SJCRH30 (cell line): ENCODE measurements at places on chromosomes 4 and X. TPM values are rescaled to one million over a fixed set of nuclear protein-coding genes. Genes with fewer than 3 reads are reported as not detected.
A peak's percentile ranks its signal among the peaks of the same experiment; 100 is the strongest.

DNA sequence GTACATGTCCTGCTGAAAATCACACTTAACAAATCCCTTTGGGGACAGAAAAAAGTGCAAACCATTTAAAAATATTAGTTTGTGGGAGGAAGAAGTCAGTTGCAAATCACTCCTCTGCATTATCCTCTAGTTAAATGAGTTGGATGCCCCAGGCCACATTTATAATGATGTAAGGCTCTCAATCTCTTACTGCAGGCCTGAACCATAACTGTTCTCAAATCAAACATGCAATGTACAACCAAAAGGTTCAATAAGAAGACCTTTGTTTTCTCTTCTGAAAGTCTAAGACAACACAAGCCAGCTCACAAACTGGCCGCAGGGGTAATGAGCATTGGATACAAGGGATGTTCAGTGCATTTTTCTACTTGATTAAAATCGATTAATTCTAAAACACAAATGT lies 39.7 kb downstream of the IGFBP7 start:
- DNase-seq = no peak

- peak; percentile 58 for DNase-seq
Measured at GRCh38 chr4:8917868-8918783, 46.5 kb upstream of the HMX1 start.

DNA sequence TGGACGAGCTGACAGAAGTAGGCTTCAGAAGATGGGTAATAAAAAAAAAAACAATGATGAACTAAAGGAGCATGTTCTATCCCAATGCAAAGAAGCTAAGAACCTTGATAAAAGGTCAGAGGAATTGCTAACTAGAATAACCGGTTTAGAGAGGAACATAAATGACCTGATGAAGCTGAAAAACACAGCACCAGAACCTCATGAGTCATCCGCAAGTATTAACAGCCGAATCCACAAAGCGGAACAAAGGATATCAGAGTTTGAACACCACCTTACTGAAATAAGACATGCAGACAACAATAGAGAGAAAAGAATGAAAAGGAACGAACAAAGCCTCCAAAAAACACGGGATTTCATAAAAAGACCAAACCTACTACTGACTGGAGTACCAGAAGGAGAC lies 10.5 kb downstream of the NELFA start:
- no peak for DNase-seq

GRCh38 chrX:71184803-71185495 lies 38.1 kb upstream of the GJB1 start:
- no peak for DNase-seq

DNA sequence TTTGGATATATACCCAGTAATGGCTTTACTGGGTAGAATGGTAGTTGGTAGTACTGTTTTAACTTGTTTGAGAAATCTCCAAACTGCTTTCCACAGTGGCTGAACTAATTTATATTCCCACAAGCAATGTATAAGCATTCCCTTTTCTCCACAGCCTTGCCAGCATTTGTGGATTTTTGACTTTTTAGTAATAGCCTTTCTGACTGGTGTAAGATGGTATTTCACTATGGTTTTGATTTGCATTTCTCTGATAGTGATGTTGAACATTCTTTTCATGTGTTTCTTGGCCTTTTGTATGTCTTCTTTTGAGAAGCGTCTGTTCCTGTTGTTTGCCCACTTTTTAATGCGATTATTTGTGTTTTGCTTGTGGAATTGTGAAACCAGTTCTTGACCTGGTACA lies 290.5 kb downstream of the BMPR1B start:
- DNase-seq = no peak

DNA sequence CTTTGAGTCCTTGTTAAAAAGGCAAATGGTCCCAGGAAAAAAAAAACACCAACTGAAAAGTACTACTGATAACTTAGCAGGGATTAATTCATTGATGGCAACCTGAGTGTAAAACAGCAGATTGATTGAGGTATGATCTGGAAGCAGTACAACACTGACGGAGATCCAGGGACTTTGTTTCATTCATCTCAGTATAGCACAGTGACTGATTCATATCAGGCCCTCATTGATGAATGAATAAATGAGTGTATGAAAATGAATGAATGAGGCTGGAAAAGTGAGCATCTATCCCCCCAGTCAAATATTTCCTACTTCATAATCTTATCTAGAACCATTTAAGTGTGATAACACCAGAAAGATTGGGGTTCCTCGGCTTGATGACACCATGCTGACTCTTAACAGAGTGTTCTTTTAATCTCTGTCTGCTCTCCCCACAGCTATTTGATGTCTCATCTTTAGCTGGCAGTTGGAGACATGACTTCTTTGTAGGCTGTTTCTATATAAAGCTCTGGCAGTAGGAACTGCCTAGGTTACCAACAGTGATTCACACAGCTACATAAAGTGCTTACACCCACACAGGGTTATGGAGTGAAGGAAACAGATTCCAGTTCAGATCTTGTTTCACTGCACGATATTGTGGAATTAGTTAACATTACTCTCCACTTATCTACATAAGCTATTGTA lies 18.6 kb upstream of the RNF128 start:
- no peak for DNase-seq

DNA sequence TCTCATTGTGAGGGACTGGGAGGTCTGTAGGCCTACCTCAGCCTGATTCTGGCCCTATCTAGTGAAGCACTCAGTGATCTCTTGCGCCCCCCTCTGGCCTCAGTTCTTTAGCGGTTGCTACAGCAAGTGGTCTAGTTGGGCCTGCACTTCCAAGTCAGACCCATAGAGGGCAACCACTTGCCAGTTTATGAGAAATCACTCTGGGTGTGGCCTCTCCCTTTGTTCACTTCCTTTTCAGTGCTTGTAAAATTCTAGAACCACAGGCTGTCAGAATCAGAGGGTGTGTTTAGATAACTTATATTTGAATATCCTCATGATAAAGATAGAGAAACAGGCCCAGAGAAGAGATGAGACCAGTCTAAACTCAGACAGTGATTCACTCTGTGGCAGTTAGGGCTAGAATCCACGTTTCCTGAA lies 60.9 kb upstream of the LAS1L start:
- peak; percentile 89 for DNase-seq

DNA sequence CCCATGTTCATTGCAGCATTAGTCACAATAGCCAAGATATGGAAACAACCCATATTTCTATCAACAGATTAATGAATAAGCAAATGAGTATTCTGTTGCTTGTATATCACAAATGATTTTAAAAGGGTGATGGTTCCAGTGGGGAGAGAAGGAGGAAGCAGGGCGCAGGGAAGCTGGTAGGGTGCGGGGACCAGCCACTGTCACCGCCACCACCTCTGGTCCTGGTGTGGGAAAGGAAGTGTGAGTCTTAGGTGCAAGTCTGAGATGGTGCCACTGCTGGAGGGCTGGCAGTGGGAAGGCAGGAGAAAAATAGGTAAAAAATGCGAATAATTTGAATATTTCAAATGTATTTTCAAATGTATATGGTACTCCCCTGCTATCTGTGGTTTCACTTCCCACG lies 286.8 kb upstream of the DDX53 start:
- no peak for DNase-seq

- DNase-seq = no peak
Measured at GRCh38 chr4:127049526-127049925, 583.2 kb upstream of the INTU start.

DNA sequence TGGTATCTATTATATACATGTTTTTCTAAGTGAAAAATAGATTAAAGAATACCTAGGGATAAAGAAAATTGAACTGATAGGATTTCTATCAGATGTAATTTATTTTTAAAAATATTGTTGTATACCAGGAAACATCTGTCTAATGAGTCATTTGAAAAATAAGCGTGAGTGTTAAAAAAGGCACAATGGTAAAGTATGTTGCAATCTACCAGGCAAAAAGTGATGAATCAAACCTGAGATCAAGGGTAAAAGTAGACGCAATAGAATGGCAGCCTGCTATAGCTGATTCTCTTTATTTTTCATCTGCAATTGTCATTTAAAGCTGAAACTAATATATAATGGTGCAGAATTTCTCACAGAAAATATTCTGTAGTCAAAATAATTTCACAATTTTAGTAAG lies 1119.6 kb downstream of the PCDH18 start:
- no peak for DNase-seq

DNA sequence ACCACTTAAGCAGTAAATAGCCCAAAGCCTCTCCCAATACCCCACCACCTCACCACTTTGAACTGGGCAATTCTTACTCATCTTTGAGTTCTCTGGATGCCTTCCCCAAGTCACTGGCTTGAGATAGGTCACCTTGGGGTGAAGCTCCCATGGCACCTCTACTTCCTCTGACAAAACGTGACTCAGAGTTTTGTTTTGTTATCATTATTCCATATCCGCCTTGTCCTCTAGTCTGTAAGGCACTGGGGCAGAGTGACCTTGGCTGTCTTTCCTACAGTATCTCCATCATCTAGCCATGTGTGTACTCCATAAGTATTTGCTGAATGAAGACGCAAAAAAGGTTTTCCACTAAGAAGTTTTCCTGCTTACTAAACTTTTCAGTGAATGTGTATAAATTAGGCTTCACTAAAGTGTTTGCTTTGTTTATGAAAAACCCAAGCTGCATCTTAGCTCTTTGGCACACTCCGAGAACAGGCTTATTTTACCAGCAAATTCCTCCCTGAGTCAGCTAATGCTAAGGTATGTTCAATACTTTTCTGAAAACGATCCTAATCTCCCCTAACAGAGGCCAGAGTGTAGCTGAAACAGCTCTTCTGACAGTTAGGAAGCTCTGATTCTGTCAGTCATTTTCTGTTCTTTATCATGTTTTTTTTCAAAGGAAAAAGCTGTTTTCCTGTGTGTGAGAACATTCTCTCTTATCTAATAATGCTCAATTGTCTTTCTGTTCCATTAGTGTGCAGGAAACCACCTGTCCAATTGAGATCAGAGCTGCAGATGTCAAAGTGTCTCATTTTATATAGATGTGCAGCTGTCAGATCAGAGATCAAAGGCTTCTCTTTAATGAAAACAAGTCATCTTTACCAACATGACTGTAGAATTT lies 30.2 kb upstream of the TSPAN5 start:
- DNase-seq = peak; percentile 22

GRCh38 chr4:3303565-3303824 lies 10.7 kb downstream of the RGS12 start:
- DNase-seq = no peak

GRCh38 chrX:113124693-113125092 lies 284.1 kb upstream of the AMOT start:
- DNase-seq = no peak

DNA sequence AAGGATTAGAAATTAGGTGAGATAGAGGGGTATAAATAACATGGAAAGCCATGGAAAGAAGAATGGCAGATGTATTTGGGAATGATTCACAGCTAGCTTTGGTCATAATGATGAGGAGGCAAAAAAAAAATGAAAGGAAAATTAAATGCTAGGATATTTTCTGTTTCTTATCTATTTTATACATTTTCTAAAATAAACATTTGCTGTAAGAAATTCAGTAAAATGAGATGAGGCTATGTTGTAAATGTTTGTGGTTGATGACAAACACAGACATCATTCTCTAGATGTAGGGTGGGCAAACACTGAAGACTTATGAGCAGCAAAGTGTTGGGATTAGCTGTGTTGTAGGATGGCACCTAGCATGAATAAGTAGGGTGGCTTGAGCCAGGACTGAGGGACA lies 407.1 kb downstream of the IL15 start:
- no peak for DNase-seq

- no peak for DNase-seq
Measured at GRCh38 chr4:48244665-48245064, 25.0 kb downstream of the TEC start.

DNA sequence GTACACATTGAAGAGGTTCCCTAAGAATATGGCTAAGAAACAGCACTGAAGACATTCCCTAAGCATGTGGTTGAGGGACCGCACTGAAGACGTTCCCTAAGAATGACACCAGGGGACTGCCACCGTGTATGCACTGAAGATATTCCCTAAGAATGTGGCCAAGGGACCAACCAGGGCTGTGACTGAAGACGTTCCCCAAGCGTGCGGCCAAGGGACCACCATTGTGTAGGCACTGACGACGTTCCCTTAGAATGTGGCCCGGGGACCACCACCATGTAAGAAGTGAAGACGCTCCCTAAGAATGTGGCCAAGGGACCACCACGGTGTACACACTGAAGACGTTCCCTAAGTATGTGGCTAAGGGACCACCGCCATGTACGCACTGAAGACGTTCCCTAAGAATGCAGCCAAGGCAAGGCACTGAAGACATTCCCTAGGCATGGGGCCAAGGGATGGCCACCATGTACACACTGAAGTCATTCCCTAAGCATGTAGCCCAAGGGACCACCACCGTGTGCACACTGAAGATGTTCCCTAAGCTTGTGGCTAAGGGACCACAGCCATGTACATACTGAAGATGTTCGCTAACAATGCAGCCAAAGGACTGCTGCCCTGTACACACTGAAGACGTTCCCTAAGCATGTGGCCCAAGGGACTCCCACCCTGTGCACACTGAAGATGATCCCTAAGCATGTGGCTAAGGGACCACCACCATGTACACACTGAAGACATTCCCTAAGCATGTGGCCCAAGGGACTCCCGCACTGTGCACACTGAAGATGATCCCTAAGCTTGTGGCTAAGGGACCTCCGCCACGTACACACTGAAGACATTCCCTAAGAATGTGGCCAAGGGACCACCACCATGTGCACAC lies 22.0 kb downstream of the DHRSX start:
- DNase-seq = no peak

DNA sequence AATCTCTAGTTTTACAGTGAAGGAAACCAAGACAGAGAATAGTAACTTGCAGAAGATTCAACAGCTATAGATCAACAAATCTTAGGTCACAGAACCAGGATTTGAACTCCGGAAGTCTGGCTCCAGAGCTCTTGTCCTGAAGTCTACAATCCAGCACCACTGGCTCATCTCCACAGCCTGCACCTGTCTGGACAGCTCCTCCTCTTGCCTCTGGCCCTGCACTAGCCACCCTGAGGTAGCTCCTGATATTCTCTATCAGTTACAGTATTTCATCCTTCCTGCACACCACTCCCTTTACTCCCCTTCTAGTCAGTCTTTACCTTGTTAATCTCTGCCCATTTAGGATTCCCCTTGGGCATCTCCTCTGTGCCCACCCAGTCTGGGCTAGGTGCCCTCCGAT lies 58.1 kb upstream of the LNX1 start:
- DNase-seq = no peak

GRCh38 chr4:160352637-160353036 lies 1249.8 kb downstream of the RAPGEF2 start:
- DNase-seq = no peak

DNA sequence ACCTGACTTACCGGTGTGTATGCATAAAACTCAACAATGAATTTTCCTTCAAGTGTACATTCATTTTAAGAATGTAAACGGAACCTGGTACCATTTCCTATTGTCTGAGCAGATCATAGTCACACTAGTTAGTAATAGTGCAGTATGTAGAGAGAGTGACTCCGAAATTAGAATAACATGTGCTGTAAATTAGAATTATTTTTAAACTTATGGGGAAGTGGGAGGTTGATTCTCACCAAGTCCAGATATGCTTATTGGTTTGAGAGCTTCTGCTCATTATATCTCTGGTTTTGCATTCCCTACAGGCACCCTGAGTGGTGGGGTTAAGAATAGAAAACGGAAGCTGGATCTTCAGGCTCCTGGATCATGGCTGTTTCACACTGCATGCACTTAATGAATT lies 39.6 kb downstream of the KLF3 start:
- no peak for DNase-seq

SSX3 gene
- total RNA-seq = not detected in 2 replicates

PDGFC gene
- 14.1 and 14.6 TPM in 2 replicates for total RNA-seq

ZNF41 gene
- 7.2 and 8.4 TPM in 2 replicates for total RNA-seq

OPN1LW gene
- not detected in 2 replicates for total RNA-seq

DMD gene
- 80.7 and 94.8 TPM in 2 replicates for total RNA-seq

TLR1 gene
- total RNA-seq = 0.53 and 0.61 TPM in 2 replicates

MAGEA2 gene
- 0.83 TPM in 1 of 2 replicates, not detected in the other for total RNA-seq

BMP3 gene
- 0.53 and 0.59 TPM in 2 replicates for total RNA-seq

LGI2 gene
- 10.8 and 12.0 TPM in 2 replicates for total RNA-seq

ADH1C gene
- not detected in 2 replicates for total RNA-seq

PLAC8 gene
- 7.8 and 9.5 TPM in 2 replicates for total RNA-seq

TSPYL2 gene
- 9.3 and 11.8 TPM in 2 replicates for total RNA-seq

RLIM gene
- total RNA-seq = 88.7 and 95.4 TPM in 2 replicates
